ENCODE measurements at places on chromosomes 12 and 14.

DNA sequence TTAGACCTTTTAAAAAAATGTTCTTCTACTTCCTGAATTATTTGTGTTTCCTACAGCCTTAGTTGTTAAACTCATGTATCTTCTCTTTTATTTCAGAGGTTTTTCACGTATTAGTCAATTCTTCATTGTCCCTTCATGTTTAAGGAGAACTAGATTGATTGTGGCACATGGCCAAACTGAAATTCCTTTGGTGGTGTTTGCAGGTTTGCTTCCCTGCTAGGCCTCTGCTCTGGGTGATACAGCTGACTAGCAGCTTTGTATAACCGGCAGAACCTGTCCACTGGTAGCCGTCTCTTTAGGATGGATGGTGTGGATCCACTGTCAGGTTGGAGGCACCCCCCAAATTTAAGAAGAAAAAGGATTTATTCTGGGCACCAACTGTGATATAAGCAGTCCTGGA, 262.1 kb downstream of the FBXL14 start:
- DNase-seq: peak; percentile 43

DNA sequence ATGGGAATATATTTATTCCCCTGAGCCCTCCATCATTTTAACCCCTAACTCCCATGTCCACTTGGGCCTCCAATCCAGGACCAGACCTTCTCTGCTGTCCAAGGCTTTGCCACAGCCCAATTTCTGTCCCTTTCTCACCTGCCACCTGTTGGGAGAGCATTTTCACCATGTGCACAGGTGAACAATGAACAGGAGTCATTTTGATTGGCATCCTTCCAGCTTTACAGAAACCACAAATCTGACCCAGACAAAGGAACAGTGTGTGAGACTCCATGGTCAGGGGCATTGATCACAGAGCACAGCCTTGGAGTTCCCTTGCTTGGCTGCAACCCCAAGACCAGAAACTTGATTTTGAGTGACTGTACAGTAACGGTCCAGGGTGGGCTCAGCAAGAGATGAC, 91.9 kb downstream of the CRACR2A start:
- DNase-seq: peak; percentile 19

DNA sequence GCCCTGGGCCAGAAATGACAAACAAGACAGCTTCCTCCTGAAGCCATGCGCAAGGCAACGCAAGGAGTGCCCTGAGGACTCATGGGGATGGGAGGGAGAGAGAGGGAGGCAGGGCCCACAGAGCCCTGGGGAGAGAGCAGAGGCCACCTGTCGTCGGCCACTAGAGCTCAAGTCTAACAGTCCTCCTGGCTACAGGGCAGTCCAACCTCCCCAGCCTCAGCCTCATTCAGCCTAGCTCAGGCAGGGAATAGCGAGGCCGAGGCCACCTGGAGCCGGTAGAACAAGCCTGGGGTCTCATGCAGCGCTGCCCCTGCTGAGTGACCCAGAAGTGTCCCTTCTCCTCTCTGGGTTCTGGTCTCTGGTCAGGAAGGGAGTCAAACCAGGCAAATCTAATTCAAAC, 69.5 kb downstream of the BCL11B start:
- no peak for DNase-seq

GRCh38 chr14:75230140-75230792, 48.4 kb upstream of the FOS start:
- peak; percentile 66 for DNase-seq

GRCh38 chr14:21937996-21938395, 264.4 kb upstream of the OR4E1 start:
- DNase-seq: no peak

DNA sequence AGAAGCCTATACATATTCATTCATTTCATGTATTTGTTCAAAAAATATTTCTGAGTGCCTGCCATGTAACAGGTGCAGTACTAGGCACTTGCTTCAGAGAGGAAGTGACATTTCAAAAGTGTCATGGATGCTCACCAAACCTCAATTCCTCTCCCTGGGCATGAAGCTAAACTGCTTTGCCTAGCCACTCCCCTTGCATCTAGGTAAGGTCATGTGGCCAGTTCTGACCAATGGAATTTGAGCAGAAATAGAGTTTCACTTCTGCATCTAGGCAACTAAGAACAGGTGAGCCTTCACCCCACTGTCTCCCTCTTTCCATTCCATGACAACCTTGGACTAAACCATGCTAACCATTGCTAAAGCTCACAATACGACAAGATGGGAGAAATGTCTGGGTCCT, 27.6 kb downstream of the TC2N start:
- no peak for DNase-seq

DNA sequence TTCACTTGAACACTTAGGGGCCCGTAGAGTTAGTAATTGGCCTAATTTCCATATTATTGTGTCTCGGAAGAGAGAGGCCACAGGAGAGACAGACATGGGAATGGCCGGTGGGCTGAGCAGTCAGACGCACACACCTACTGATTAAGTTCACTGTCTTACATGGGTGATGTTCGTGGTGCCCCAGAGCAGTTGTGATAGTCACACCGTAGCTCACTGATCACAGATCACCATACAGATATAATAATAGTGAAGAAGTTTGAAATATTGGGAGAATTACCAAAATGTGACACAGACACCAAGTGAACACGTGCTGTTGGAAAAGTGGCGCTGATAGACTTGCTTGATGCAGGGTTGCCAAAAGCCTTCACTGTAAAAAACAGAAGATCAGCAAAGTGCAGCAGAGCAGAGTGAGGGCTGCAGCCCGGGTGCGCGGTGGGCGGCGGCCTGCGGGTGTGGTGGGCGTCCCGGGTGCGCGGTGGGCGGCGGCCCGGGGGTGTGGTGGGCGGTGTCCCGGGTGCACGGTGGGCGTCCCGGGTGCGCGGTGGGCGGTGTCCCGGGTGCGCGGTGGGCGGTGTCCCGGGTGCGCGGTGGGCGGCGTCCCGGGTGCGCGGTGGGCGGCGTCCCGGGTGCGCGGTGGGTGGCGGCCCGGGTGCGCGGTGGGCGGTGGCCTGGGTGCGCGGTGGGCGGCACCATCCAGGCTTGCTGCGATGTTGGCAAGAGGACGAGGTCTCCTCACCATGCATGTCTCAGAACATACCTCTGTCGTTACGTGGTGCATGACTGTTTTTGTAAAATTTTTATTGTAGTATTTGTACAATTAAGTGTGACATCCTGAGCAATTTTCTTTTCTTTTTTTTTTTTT, 34.3 kb upstream of the TEX22 start:
- DNase-seq: peak; percentile 58

All from RWPE1 (cell line).